NCI-H446 (cell line): ENCODE measurements at places on chromosomes 1 and 21.

- DNase-seq = no peak
Observed at GRCh38 chr1:66750577-66750976, 1.7 kb upstream of the DYNLT5 start.

- no peak for DNase-seq
Observed at GRCh38 chr1:20446796-20447195, 39.2 kb downstream of the CAMK2N1 start.

- no peak for DNase-seq
Observed at GRCh38 chr1:6353955-6354658, 39.5 kb downstream of the ACOT7 start.

GRCh38 chr21:35394634-35395369, 345.7 kb upstream of the RUNX1 start:
- DNase-seq = no peak

- no peak for DNase-seq
Observed at GRCh38 chr1:60583696-60584095, 498.7 kb upstream of the NFIA start.

- DNase-seq = no peak
Observed at GRCh38 chr1:149934356-149934755, 2.3 kb downstream of the MTMR11 start.

DNA sequence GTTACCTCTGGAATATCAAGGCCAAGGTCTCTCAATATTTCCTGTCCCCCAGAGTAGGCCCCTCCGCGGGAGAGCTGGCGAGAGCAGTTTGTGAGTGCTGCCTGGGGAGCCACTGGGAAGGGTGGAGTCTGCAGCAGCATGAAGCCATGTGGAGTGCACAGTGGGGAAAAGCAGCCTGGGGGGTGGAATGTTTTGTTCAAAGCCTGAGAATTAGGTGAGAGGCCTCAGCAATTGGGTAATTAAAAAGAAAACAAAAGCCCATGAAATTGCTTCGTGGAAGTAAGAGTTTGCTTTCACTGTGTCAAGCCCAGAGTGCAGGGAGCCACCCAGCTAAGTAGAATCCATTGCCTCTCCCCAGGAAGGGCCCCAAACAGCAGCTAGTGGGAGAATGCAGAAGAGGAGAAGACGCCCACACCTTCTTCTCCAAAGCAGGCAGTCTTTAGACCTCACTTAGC, 30.2 kb upstream of the DISC1 start:
- DNase-seq = no peak

DNA sequence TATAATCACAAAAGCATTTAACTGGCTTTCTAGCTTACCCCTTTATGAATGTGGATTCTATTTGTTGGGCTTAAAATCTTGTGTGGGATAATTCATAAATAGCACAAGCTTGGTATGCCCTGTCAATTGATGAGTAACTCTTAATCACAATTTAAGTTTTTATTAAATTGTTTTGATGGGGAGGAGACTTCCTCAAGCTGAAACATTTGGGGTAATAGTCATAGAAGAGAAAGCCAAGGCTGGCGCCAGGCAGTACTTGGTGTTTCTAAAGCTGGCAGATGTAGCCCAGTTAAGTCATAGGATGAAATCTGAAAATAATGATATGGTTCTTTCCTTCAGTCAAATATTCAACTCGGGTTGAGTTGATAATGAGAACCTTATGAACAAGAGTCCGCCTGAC, 167.2 kb downstream of the FMN2 start:
- no peak for DNase-seq

DNA sequence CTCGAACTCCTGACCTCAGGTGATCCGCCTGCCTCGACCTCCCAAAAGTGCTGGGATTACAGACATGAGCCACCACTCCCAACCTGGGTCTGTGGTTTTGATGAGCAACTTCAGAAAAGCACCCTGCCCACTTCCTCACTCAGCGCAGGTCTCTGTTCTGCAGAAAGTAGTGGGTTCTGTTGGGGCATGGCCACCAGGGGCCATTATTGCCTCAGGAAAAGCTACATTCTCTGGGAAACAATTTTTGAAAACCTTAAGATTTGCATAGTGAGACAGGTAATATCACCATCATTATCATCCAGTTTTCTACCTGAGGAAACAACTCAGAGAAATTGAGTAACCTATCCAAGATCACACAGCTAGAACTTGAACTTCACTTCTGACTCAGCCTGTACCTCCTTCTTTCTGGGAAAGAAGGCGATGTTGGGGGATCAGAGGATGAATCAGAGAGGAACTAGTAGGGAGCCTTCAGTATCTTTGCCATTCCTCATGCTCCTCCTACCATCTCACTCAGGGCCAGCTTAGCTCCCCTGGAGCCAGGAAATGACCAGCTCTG, 7.1 kb upstream of the NES start:
- DNase-seq = no peak

- no peak for DNase-seq
Observed at GRCh38 chr1:153563991-153564390, 1.7 kb downstream of the S100A2 start.

GRCh38 chr21:25649146-25649545, 10.1 kb downstream of the JAM2 start:
- DNase-seq = no peak
